ENCODE measurements at places on chromosomes 7 and 10.

- no peak for DNase-seq
These were observed 594.6 kb downstream of the NXPH1 start for GRCh38 chr7:9028012-9028411.

GRCh38 chr10:29427667-29428066 lies 138.8 kb downstream of the LYZL1 start:
- no peak for DNase-seq

- no peak for DNase-seq
These were observed 282.1 kb downstream of the CCDC3 start for GRCh38 chr10:12719365-12719764.

GRCh38 chr10:100997360-100998182 lies 2.0 kb upstream of the LZTS2 start:
- peak; percentile 80 for DNase-seq

GRCh38 chr10:122402548-122403131 lies 28.1 kb downstream of the PLEKHA1 start:
- no peak for DNase-seq
